IMR-90 (cell line): ENCODE measurements at places on chromosomes 16 and 17. TPM values are rescaled to one million over a fixed set of nuclear protein-coding genes. Genes with fewer than 3 reads are reported as not detected.
A peak's percentile ranks its signal among the peaks of the same experiment; 100 is the strongest.

DNA sequence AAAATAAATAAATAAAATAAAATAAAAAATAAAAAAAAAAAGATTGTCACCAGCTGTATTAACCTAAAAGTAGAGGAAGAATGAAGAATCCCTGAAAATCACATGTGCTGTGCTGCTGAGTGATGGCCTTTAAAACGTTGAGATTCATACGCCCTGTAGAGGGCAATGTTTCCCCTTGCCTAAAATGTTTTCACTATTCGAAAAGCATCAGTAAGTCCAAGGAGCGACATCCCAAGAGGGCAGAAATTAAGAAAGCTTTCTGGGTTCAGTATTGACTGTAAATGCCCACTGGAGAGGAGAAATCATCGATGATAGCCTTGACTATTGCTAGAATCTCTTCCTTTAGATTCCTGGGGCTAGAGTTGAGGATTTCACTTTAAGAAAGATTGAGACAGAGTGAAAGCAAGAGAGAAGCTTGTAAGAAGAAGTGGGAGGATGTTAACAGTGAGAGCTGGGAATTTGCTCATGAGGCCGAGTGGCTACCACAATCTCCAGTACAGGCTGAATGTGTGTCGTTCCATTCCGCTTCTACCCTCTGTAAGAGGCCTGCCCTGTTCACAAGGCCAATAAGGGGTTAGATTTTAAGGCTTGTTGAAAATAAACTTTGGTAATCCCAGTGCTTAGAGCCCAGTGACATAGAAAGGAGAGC, 170.8 kb upstream of the FAM20A start:
- no peaks in the 10 kb centered on the region for H3K27me3 ChIP-seq
- H3K27ac ChIP-seq: no peak overlapping the region
- H3K4me3 ChIP-seq: peak overlapping the region; percentile 26; the same call in 1 of the 2 replicates
- DNase-seq: peak; percentile 75
- peaks cover 4% of the 10 kb centered on the region; the same call in 1 of the 2 replicates for H3K4me1 ChIP-seq
- no peaks in the 10 kb centered on the region for H3K36me3 ChIP-seq

GRCh38 chr16:12627394-12627793, 176.3 kb downstream of the CPPED1 start:
- H3K36me3 ChIP-seq: no peaks in the 10 kb centered on the region
- no peak overlapping the region for H3K4me3 ChIP-seq
- no peak overlapping the region for H3K27ac ChIP-seq
- DNase-seq: no peak

GRCh38 chr17:8447799-8448198, 12.1 kb downstream of the NDEL1 start:
- no peak overlapping the region for H3K4me3 ChIP-seq
- H3K4me1 ChIP-seq: no peaks in the 10 kb centered on the region
- H3K27ac ChIP-seq: no peak overlapping the region
- no peak for DNase-seq
- peaks cover 39% of the 10 kb centered on the region for H3K36me3 ChIP-seq
- H3K27me3 ChIP-seq: no peaks in the 10 kb centered on the region

DNA sequence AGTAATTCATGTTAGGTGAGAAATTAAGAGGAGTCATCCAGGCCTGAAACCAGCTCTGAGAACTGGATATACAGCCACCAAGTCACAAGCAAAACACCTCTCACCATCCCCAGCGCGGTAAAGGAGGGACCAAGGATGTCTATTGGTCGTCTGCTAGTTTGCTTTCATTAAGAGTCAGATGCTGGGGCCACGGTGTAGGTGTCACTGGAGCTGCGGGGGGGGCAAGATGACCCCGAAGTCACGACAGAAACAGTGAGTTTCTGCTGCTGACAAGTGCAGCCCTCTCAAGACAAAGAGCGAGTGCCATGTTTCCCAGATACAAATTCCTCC, 790 bp downstream of the NCBP3 start:
- peaks cover 3% of the 10 kb centered on the region for H3K4me1 ChIP-seq
- peaks cover 14% of the 10 kb centered on the region for H3K36me3 ChIP-seq
- H3K27me3 ChIP-seq: peaks cover 2% of the 10 kb centered on the region; the same call in 1 of the 2 replicates

DNA sequence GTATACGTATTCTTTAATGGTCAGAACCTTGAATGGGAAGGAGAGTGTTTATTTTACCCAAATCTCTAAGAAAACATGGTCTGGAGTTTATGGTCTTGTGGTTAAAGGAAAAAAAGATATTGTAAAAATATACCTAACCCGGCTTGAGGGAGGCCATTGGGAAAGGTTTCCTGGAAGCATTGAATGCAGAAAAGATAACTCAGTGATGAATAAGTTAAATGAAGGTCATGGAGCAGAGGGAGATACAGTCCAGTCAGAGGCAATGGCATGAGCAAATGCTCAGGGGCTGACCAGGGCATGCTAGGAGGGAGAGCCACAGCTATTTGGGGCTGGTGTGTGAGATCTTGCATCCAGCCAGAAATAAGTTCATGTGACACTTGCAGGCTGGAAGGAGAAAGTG, 430.4 kb upstream of the CDH5 start:
- H3K4me3 ChIP-seq: no peak overlapping the region
- peaks cover 3% of the 10 kb centered on the region; the same call in 1 of the 2 replicates for H3K4me1 ChIP-seq
- H3K27ac ChIP-seq: no peak overlapping the region
- DNase-seq: peak; percentile 40
- H3K36me3 ChIP-seq: no peaks in the 10 kb centered on the region
- peaks cover 4% of the 10 kb centered on the region for H3K27me3 ChIP-seq

DNA sequence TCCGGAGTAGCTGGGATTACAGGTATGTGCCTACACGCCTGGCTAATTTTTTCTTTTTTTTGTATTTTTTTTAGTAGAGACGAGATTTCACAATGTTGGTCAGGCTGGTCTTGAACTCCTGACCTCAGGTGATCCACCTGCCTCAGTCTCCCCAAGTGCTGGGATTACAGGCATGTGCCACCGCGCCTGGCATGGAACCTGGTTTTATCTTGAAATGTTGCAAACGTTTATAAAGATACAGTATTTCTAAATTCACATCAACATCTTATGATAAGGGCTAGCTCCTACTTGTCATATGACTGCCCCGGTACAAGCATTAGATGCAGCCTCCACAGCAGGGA, 1.5 kb upstream of the IST1 start:
- no peak for DNase-seq
- no peaks in the 10 kb centered on the region for H3K27me3 ChIP-seq
- peaks cover 2% of the 10 kb centered on the region for H3K4me1 ChIP-seq
- H3K27ac ChIP-seq: peak overlapping the region; percentile 97
- H3K4me3 ChIP-seq: peak overlapping the region; percentile 80
- H3K36me3 ChIP-seq: 0 out of 2 replicates have a peak, but pooled peaks cover 1% of the 10 kb centered on the region

DNA sequence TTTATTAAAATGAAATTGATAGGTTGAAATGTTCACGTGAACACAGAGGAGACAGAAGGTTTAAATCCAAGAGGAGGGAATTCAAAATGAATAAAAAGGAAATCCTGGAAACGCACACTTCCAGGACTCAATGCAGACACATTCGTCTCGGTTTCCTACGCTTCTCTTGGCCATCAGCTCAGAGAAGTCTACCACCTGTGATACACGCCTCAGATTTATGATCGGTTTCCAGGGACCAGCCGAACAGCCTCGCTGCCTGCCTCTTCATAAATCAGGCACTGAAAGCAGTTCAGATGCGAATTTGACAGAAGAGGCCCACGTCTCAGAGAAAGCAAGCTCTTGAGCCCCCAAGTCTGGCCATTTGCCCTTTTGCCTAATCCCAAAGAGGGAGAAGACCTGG, 125.5 kb upstream of the IRX3 start:
- no peak overlapping the region for H3K27ac ChIP-seq
- no peaks in the 10 kb centered on the region; the same call in 1 of the 2 replicates for H3K27me3 ChIP-seq
- no peaks in the 10 kb centered on the region for H3K36me3 ChIP-seq
- DNase-seq: no peak
- no peaks in the 10 kb centered on the region for H3K4me1 ChIP-seq

DNA sequence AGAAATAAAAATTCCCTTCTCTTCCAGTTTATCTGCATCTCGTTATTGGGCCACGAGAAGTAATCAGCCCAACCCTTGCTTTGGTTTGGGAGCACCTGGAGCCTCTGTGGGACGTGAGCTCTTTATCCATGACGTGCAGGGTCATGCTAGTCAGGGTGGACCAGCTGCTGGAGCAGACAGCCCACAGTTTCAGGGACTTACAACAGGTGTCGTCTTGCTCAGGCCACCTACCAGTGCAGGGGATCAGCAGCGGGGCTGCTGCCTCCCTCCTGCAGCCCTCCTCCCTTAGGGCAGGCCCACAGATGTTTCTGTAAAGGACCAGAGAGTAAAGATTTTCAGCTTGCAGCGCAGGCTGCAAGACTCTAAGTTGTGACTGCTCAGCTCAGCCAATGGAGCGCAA, 16.9 kb downstream of the ADAD2 start:
- H3K4me3 ChIP-seq: no peak overlapping the region
- no peaks in the 10 kb centered on the region for H3K4me1 ChIP-seq
- no peak overlapping the region for H3K27ac ChIP-seq
- peaks cover 35% of the 10 kb centered on the region for H3K27me3 ChIP-seq

DNA sequence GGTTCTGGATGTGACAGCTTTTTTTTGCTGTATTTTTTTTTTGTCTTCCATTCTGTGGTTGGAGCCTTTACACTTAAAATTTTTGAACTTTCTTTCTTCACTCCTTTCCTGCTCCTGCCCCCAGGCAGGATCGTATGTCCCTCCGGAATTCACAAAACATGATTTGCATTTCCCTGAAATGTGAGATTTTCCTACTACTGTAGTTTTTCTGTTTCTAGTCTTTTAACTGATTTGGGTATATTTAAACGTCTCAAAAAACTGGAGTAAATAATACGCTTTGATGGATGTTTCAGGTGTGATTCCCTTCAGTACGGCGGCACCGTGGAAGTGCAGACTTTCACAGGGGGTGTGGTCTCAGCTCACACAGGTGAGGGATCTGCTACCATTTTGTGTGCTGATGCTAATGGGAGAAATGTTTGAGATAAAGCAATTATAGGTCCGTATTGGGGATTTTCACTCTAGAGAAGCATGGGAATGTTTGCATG, 686 bp downstream of the SRCAP start:
- peaks cover 8% of the 10 kb centered on the region for H3K4me1 ChIP-seq
- H3K36me3 ChIP-seq: peaks cover 26% of the 10 kb centered on the region
- H3K27ac ChIP-seq: peak overlapping the region; percentile 92
- H3K4me3 ChIP-seq: peak overlapping the region; percentile 85
- DNase-seq: no peak

Gene AOC3
- total RNA-seq: under 0.01 TPM in 1 of 2 replicates, not detected in the other

Gene NPIPA8
- 0.56 and 1.1 TPM in 2 replicates for total RNA-seq

Gene ZNF778
- 8.3 and 9.9 TPM in 2 replicates for total RNA-seq
